NCI-H2029 (cell line): ENCODE measurements at places on chromosomes 2 and 18.

GRCh38 chr18:49645841-49646351, 84.0 kb downstream of the LIPG start:
- DNase-seq, result no peak

DNA sequence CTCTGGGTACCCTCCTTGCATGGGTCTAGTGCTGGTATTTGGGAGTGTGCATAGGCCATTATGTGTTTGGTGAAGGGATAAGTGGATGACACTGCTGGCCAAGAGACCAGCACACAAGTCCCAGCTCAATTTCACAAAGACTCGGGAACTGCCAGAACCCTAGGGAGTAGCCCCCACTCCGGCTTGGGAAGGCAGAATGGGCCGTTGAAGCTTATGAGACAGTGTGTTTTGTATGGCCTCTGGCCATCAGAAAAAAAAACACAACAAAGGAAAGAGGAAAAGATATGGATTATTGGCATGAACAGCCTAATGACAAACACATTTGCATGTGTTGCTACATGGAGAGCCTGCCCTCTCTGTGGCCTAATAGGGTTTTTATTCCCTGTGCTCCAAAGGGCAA, 144.2 kb downstream of the TTC32 start:
- DNase-seq, result no peak

GRCh38 chr18:58955738-58956137, 91.1 kb downstream of the ZNF532 start:
- DNase-seq, result no peak

DNA sequence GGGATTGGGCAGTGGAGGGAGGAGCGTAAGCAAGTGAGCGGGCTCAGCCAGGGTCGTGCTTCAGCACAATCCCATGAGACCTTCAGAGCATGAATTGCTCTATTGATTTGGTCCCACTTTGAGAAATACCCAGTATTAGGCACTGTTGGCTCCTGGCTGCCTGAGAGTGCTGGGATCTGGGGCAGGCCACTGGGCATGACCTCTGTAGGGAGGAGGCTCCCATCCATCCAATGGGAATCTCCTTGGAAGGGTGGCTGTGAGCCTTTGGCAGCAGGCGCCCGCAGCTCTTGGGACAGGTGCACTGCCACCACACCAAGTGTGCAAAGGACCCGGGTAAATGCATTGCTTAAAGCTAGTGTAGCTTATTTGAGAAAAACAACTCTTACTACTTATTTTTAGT, 137.5 kb downstream of the LDLRAD4 start:
- no peak for DNase-seq

DNA sequence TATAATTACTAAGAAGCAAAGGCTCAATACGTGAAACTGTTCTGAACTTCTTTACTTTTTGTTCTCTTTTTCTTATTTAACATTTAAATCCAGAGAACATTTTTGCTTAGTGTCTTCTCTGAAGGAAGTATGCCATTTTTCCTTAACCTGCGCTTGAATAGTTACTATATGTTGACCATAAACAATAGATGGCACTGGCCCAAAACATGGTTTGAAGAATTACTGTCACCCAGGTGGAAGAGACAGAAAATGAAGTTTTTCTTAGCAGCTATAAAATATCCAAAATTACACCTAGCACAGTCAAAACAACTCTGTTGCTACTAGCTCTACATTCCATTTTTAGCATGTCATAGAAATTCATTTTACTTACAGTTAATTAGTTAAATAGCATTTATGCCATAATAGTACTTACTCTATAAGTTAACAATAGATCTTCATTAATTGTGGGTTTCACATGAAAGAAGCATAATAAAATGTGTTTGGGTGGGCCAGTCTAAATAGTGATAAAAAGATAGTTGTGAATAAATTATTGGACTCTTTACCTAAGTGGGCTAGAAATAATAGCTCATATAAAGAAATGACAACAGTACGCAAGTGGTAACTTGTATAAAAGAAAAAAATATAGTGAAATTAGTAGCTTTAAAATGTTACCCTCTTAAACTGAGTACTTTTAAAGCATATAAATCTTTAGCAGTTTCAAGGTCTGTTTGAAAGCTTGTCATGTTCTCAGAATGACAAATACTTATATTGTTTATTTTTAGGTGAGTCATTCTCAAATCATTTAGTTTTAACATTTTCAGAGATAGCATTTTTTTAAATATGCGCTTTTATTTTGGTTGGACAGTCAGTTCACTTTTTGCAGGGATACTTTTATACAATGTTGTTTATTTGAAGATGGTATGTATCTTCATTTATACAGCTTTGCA, 3.7 kb downstream of the ETAA1 start:
- DNase-seq, result no peak

- DNase-seq, result no peak
These were observed 11.3 kb upstream of the RPL31 start for GRCh38 chr2:100990650-100991403.

GRCh38 chr2:8583400-8584173, 98.3 kb upstream of the ID2 start:
- DNase-seq, result peak; percentile 92

DNA sequence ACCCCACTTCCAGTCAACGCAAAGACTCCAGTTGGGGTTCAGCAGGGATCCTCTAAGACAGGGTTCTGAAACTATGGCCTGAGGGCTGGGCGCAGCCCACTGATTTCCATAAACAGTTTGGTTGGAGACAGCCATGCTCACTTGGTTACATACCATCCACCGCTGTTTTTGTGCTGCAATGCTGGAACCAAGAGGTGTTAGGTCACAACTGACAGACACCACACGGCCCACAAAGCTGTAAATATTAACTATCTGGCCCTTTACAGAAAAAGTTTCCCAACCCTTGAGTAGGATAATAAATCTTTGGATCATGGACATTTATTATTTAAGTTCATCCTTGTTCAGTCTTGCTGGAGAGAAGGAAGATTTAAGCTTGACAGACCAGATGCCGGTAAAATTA, 8.4 kb upstream of the CD226 start:
- DNase-seq, result no peak

DNA sequence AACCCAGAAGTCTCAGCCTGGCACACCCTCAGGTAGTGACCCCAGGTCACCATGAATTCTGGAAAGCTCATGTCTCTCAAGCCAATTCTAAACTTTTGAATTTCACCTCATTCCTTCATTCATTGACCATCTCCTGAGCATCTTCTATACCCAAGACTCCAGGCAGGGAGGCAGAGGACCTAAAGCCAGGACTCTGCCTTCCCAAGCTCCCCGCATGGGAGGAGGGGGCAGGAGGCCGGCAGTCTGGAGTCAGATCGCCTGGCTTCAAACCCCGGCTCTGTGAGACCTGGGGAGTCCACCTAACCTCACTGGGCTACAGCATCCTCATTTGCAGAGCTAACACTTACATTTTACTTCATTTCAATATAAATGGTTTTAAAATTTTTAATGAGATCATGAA, 59.0 kb downstream of the SMAD7 start:
- no peak for DNase-seq

DNA sequence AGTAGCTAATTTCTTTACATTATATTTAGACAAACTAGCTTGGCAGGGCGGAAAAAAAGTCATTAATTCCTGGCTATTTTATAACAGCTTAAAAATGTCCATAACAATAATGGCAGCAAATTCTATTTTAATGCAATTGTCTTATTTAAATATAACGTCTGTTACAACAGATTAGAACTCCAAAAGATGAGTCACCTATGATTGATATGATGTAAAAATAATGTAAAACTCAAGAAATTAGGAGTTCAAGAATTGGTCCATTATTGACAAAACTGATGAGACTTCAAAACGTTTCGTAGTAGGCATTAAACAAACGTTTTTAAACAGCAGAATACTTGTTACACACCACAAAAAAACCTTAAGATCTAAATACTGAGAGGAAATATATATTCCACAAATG, 2.7 kb downstream of the XPO1 start:
- DNase-seq, result no peak

- no peak for DNase-seq
These were observed 15.4 kb upstream of the ROCK2 start for GRCh38 chr2:11359865-11360264.
